HuH-7.5 (cell line): ENCODE measurements at places on chromosomes 7 and 10.

GRCh38 chr7:139943401-139943800 is 114.3 kb downstream of the TBXAS1 start:
- DNase-seq, result no peak

DNA sequence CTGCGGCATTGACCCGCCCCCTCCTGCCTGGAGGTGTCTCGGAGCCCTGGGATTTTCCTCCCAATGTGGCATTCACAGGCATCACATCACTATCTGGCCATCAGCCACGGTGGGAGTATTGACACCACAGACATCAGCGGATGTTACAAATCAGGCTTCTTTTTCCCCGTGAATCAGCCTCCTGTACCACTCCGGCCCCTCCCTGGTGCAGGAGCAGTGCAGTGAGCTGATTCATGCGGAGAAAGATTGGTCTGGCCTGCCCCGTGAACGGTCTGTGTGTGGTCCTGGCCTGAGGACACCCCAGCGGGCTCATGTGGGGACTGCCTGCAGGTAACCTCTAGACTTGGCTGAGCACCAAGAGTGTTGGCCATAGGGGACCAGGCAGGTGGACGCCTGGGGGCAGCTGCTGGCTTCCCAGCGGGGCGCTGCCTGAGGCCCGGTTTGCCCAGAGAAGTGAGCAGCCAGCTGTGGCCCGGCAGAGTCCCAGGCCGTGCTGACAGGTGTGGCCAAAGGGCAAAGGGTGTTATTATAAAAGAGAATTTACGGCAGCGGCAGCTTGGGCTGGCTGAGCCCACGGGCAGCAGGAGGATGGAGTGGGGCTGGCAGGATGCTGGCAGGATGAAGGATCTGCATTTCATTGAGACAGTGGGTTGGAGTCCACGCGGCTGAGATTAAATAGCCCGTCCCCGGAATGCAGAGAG is 32.1 kb upstream of the GNA12 start:
- no peak for DNase-seq

DNA sequence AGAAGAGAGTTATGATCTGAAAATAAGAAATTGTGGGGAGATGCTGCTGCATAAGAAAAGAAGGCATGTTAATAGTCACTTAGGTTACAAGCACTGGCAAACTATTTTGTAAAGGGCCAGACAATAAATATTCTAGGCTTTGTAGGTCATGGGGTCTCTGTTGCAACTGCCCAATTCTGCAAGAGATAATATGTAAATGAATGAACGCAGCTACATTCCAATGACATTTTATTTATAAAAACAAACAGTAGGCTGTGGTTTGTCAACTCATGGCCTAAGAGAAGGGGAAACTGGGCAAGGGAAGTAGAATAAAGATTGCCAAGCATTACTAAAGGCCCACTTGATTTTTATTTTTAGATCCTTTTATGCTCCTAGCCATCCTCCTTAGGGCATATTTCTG is 133.1 kb downstream of the RAPGEF5 start:
- no peak for DNase-seq

DNA sequence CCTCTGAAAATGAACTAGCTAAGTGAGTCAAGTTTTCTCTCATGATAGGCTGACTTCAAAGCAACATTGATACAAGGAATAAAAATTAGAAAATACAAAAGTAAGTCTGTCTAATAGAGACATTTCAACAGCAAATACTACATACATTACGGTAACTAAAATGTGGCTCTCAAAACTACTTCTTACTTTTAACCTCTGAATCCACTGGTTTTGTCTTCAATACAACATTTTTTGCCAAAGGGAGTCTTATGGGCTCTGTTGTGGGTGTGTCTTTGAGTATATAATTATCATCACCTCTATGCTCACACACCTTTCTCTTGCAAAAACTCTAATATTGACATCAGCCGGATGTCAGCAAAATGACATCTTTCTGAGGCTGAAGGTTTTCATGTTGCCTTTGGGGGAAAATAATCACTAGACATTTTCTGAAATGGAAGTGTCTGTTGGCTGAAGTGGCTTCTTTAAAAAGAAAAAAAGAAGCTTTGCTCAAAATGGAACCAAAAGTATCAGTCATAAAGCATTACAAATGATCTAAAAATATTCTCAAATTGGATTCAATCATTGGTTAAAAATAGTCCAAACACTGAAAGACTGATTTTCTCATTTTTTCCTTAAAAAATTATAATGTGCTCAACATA is 41.8 kb upstream of the FAM133B start:
- no peak for DNase-seq

DNA sequence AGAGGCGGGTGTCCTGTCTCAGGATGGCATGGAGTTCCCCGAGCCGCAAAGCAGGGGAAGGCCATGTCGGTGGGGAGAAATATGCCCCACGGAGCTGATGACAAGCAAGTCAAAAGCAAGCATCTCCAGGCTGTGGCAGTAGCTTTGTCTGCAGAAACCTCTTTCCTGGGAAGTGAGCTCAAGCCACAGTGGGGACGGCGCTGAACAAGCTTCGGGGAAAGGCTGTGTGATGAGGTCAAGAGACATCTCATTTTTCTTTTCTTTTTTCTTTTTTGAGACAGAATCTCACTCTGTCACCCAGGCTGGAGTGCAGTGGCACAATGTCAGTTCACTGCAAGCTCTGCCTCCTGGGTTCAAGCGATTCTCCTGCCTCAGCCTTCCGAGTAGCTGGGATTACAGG is 62.6 kb downstream of the ELFN1 start:
- no peak for DNase-seq

DNA sequence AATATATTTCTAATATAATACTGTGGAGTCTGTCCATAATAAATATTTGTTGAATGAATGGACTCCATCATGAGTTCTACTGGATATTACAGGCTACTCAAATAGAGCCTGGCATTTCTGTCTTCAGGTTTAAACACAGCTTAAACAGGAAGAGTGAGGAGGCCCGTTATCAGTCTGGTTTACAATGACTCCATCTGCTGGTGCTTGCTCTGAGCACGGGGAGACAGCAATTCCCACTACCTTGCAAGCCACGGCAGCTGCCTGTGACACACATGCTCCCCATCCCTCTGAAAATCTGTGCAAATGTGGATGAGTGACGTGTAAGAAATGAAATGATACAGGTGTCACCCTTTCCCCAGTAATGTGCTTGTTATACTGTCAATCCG is 293.5 kb upstream of the IMMP2L start:
- peak; percentile 25 for DNase-seq

DNA sequence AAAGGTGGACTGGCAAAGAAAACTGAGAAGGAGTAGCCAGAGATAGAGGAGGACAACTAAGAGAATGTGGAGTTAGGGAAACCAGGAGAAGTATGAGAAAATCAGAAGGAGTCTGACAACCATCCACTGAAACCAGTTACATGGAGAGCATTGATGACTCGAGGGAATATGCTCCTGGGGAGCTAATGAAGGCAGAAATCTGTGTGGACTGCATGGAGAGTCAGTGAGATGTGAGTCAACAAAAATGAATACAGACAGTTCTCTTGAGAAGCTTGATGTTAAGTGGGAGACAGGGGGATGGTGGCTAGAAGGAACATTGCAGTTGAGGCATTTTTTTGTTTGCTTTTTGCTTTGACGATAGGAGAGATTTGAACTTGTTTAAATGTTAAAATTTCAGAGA is 34.3 kb upstream of the ZNF32 start:
- no peak for DNase-seq

DNA sequence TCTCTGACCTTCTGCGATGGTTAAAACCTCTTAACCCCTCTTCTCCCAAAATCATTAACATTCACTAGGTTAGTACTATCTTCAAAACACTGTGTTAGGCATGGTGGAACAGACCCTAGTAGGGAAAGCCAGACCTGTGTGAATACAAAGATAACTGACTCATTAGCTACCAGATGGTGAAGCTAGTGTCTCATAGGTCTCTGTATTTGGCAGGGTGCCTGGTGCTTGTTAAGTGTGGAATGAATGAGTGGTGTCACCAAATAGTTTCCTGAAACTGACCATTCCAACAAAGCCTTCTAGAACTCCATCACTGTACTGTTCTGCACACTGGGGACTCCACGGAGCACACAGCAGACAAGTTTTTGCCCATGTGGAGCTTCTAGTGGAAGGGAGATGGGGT is 27.7 kb upstream of the TM9SF3 start:
- no peak for DNase-seq

DNA sequence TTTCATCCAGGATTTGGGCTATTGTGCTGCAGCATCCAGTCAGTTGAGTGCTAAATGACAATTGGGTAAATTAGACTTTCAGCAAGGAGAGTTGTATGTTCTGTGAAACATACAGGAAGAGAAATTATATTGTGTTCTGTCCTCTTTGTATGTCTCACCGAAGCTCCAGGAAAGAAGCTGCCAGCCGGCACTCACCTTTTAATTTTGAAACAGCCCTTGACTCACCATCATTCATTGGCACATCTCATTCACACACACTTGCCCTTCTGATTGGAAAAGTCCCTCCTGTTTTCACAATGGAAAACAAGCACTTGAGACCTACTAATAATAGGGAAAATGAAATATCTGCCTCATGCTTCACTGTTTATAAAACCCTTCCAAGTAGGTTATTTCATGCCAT is 495.6 kb downstream of the RPS24 start:
- no peak for DNase-seq

- no peak for DNase-seq
Measured at GRCh38 chr7:95501261-95501832, 15.6 kb downstream of the ASB4 start.

GRCh38 chr7:133534816-133535215 is 281.9 kb downstream of the EXOC4 start:
- no peak for DNase-seq
